SK-N-DZ (cell line): ENCODE measurements at places on chromosomes 6 and 20.

- DNase-seq: no peak
Measured at GRCh38 chr6:47700596-47700995, 2.2 kb downstream of the ADGRF4 start.

DNA sequence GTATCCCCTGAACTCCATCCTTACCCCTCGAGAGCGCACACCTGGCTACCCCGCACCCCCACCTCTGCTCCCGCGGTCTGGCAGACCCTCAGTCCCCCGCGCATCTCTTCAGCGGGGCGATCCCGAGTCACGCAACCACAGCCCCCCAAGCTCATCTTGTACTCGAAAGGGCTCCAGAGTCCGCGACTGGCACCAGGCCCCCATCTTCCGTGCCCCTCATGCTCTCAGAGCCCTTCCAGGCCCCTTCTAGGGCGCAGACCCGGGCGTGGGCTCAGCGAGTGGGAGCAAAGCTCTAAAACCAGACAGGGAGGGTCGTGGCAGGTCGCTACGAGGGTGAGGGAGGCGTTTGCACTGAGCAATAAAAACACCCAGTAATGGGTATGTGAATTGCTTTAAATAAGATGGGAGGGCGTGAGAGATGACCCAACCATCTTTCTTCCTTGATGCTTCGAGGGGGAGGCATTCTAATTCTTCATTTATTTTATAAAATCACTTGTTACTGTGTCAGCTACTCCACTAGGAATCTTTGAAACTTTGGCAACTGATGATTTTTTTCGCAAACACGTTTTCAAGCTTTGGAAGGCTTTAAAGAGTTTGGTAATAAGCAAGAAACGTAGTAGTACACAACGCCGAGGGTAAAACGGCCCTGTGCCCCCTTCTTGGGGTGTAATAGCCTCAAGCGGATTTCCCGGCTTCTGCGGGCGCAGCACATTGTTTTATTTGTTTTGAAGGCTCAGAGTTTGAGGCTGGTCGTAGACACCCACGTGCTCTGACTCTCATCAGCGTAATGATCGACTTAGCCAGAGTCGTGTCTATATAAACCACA, 42.6 kb upstream of the SUPT3H start:
- no peak for DNase-seq

DNA sequence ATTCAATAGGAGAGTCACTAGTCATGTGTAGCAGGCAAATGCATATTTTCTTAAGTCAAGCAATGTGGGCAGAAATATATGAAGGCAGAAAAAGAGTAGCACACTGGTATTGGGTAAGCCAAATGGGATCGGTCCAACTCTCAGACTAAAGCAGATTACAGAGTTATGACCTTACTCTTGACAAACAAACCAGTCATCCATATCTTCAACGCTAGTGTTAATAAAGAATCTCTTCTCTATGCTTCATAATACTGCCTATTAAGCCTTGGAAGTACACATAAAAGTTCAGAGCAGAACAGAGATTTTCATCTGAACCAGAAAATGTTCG, 320.2 kb upstream of the JARID2 start:
- DNase-seq: no peak

DNA sequence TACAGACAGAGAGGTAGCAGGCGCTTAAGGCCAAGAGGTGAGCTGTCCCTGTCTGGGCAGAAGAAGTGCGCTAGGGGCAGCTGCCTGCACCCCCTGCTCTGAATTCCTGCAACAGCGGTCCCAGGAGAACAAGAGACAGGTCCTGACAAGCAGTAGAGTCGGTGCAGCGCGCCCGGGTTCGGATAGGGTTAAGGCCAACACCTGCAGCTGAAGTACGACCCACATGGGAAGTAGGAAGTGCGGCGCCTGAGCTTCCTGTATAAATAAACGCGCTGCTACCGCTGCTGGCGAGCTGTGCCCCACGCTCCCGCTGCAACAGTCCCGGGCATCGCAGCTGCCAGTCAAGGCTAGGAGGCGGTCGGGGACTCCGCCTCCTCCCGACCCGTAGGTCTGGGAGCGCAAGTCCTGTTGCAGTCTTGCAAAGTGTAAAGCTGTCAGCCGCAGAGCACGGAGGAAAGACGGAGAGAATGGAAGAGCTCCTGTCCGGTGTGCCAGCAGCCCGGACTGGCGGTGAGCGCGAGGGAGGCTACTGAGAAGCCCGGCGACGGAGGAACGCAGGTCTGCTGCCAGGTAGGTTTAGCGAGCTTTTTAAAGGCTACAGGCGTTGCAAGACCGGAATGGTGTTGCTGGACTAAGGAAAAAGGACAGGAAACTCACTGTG, at the start of gene RNF144B:
RNF144B (plus strand) TSS at position 290 of the 661 bp plus-strand sequence. CDS start 12,185 bp downstream, outside the sequence.
- peak; percentile 57 for DNase-seq

DNA sequence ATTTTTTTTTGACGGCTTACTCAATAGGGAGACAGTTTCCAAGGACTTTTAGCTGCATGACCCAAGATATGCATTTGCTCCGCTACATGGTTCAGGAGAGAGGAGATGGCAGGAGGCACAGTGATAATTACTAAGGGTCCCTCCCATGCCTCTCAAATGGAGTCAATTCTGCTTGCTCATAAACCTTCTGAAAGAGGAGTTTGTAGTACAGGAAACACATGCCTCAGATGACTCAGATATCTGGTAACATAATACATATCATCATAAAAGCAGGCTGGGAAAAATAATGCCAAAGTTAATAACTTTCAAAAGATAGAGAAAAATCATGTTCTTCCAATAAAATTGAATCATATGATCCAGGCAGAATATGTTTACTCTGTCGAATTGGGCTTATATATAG, 97.6 kb upstream of the DEFB112 start:
- DNase-seq: no peak

GRCh38 chr6:1387876-1388629, 1.3 kb upstream of the FOXF2 start:
- peak; percentile 9 for DNase-seq

GRCh38 chr6:44558832-44559251, 171.3 kb downstream of the CDC5L start:
- no peak for DNase-seq

DNA sequence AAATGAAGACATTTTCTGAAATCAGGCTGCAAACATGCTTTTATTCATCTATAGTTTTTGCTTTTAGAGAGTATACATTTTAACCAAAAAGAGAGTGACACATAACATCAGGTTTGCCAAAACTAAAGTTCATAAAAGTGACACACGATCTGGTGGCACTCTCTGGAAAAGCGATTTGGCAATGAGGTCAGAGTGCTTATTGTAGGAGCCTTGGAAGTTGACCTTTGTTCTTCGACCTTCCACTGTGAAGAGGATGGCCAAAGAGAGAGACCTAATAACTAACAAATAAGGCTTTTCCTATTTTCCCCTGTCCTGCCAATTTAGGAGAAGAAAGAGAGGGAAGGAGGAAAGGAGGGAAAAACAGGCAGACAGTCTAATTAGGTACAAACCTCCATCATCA, 230.1 kb downstream of the SIM1 start:
- DNase-seq: no peak

- DNase-seq: no peak
Measured at GRCh38 chr6:42572523-42572922, 8.7 kb downstream of the UBR2 start.

DNA sequence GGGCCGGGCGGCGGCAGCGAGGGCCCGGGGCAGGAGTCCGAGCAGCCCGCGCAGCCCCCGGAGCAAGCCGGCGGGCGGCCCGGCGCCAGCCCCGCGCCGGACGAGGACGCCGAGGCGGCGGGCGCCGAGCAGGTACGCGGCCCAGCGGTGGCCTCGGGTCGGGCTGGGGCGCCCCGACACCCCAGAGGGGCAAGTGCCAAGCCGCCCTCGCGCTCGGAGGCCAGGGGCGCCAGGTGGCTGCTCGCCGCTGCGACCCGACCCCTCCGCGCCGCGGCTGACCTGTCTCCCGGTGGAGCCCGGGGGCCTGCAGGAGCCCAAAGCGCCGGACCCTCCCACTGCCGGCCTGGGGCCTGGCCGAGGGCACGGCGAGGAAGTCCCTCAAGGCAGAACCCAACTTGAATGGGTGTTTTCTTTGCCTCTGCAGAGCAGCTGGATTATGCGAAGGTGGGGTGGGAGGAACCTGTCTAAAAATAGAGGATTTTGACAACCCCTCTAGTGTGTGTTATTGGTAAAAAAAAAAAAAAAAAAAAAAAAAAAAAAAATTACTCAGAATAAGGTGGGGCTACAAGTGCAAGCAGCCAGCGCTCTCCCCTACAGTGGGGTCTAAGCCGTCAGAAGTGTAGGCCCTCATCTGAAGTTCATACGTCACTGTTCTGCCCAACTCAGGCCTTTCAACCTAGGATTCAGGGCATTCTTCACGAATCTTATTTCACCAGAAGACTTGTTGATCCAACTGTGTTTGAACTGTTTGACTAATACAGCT, 609 bp downstream of the OGFRL1 start:
- DNase-seq: peak; percentile 39

DNA sequence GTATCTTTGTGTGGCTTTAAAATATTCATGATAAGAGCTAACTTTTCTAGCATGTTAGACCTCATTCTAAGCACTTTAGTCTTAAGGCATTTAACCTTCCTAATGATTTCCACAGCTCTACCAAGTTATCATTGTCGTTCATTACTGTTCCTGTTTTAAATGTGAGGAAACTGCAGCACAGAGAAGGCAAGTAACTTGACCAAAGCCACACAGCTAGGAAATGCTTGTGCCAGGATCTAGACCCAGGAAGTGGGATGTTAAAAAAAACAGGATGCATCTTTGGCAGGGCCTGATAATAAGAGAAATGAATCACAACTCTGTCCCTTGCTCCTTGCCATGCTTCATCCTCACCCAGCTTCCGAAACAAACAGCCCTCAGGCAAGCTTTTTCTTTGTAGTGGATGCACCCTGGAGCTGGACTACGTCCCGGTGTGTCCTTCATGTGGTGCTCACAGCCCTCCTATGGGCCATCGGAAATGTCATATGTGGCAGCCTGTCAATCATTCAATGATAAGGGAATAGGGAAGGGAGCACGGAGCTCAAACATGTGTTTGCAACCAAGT, 196.9 kb upstream of the RREB1 start:
- DNase-seq: no peak

GRCh38 chr20:21554376-21554890, 40.6 kb upstream of the NKX2-2 start:
- no peak for DNase-seq

- DNase-seq: no peak
Measured at GRCh38 chr6:137473598-137473997, 20.6 kb downstream of the OLIG3 start.

- DNase-seq: peak; percentile 70
Measured at GRCh38 chr20:38343311-38344106, 2.8 kb upstream of the LBP start.

GRCh38 chr6:113363866-113364265, 493.3 kb upstream of the MARCKS start:
- no peak for DNase-seq

GRCh38 chr6:30826961-30827342, 57.4 kb upstream of the DDR1 start:
- no peak for DNase-seq

DNA sequence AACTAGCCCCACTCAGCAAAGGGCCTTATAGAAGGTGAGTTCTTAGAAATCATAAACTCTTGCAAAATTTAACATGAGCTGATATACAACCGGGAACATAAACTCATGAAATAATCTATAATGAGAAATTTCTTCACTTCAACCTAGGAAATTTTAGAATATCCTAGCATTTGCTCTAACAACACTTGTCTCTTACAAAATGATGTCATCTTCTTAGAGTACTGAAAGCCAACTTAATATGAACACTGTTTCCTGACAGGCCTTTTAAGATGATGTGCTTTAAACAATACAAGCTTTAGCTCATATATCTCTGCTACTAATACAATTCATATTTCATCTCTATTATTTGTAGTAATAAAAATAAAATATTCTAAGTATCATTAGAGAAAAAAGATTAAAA, 932 bp downstream of the PACRG start:
- no peak for DNase-seq

DNA sequence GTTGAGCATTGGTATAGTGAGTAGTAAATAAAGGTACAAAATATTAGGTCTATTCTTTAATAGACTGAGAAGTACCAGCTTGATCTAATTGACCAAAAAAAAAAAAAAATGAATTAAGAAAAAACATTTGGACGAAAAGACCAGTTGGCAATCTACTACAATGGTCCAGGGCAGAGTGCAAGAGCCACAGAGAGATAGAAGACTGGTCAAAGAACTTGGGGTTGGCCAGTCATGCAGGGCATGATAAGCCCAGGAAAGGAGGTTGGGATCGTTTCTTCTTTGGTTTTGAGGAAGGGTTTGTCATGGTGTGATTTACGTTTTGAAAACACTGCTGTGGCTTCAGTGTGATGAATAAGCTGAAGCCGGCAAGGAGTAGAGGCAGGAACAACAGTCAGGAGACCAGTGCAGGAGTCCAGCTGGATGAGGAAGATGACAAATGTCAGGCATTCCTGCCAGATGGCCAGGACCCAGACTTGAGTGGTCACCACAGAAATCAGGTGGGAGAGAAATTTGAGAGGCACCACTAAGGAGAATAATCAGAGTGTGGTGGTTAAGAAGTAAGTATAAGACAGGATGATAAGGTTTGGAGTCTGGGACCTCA, 14.0 kb downstream of the SMLR1 start:
- no peak for DNase-seq

GRCh38 chr6:156126535-156126934, 650.6 kb upstream of the ARID1B start:
- DNase-seq: no peak

DNA sequence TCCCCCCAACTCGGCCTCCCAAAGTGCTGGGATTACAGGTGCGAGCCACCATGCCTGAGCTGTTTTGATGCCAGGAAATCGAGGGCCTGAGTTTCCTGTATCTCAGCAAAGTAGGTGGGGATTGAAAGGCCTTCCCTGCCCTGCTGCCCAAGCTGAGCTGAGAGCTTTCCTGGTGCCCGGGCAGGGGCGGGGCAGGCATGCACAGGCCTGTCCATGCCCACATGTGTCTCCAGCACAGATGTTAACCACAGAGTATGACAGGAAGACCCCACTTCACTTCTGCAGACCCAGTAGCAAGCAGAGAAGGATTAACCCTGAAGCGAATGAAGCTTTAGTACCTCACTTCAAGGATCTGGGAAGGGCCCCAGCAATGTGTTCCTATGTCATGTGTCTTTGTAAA, 66.0 kb downstream of the GPR6 start:
- DNase-seq: no peak

- DNase-seq: no peak
Measured at GRCh38 chr6:53440336-53440945, 91.7 kb upstream of the ELOVL5 start.

GRCh38 chr6:116571683-116572000, 338 bp downstream of the RWDD1 start:
- DNase-seq: no peak

DNA sequence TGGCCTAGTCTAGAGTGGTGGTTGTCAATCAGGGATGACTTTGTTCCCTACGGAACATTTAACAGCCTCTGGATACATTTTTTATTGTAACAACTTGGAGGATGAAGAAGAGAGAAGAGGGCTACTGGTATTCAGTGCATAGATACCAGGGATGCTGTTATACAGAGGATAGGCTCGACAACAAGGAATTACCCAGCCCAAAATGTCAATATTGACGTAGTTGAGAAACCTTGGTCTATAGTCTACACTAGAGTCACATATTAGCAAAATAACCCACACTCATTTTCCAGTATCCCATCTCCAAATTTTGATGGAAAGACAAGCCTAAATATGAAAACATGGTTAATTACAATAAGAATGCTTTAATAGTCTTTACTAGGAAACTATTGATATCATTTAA, 195.1 kb downstream of the PKHD1 start:
- no peak for DNase-seq
